Activated CD8-positive, alpha-beta memory T cell treated with anti-CD3 and anti-CD28 coated beads, Interleukin-2, amount 10 ng/mL, durations not matched to agents 7 days and 5 days (primary cell): ENCODE measurements at places on chromosomes 1 and 21. TPM values are rescaled to one million over a fixed set of nuclear protein-coding genes. Genes with fewer than 3 reads are reported as not detected.

The TNNI3K gene
- total RNA-seq = not detected

The SRP9 gene
- total RNA-seq = 225 TPM

The S100B gene
- 0.77 TPM for total RNA-seq

The PALMD gene
- not detected for total RNA-seq

The NEXN gene
- total RNA-seq = 1.4 TPM

The ADGRL2 gene
- total RNA-seq = 0.05 TPM

The CSF3R gene
- not detected for total RNA-seq

The LIN28A gene
- total RNA-seq = not detected

DNA sequence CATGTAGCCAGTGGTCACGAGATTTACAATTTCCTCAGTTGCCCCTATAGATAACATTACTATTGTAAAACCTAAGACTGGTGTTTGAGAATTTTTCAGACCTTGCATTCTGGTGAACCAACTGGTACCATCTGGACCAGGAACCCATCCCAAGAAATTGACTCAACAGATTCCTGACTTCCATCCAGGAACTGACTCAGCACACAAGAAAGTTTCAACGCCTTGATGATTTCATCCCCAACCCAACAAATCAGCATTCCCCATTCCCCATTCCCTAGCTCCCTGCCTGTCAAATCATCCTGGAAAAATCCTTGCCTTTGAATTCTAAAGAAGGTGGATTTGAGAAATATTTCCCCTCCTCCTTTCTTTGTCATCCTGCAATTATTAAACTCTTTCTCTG is 529.8 kb upstream of the PRMT6 start:
- DNase-seq = no peak

DNA sequence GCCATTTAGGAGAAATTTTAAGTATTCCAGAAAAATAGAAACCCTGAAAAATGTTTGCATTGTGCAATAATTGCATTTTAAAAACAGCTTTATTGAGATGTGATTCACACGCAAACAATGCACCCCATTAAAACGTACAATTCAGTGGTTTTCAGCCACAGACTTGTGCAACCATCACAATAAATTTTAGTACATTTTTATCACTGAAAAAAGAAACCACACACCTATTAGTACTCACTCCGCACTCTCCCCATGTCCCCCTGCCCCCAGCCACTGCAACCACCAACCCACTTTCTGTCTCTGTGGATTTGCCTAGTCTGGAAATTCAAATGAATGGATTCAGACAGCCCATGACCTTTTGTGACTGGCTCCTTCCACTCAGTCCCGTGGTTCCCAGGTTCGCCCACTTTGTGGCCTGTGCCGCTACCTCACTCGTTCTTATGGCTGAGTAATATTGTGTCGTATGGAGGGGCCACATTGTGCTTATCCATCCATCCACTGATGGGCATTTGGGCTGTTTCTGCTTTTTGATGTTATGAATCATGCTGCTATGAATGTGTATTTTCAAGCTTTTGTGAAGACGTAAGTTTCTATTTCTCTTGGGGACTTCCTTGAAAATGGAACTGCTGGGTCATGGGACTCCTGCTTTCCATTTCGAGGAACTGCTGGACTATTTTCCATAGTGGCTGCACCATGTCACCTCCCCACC is 147.7 kb upstream of the ARHGEF16 start:
- no peak for DNase-seq

DNA sequence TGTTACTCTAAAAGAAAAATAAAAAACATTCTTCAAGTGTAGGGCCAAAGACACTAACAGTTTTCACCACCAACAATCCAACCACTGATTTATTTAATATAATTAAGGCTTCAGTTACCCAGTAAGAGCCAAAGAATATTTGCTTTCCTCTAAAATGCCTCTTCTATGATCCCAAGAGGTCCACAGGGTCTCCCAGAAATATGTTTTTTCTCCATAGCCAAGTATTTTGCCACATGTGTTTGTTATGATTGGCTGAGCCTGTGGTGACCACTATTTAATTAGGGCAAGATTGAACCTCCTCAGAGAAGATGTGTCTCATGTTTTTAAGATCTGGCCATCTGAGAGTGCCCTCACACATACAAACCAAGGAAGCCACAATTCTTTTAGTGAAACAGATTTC is 135.9 kb downstream of the TPR start:
- no peak for DNase-seq

DNA sequence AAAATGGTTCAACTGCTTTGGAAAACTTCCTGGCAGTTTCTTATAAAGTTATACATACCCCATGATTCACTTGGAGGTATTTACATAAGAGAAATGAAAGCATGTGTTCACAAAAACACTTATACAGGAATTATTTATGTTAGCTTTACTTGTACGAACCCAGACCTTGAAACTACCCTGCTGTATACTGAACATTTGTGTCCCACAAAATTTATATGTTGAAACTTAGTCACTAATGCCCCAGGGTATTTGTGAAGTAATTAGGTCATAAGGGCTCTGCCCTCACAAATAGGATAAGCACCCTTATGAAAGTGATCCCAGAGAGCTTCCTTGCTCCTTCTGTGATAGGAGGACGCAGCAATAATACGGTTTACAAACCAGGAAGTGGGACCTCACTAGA is 42.7 kb upstream of the B3GALT2 start:
- no peak for DNase-seq

- DNase-seq = no peak
These were observed 4.0 kb upstream of the PKP1 start for GRCh38 chr1:201279313-201279712.
